ENCODE measurements at places on chromosomes 12 and 14. TPM values are rescaled to one million over a fixed set of nuclear protein-coding genes. Genes with fewer than 3 reads are reported as not detected.

Gene RARG
- 38.1 TPM for total RNA-seq

- DNase-seq, result no peak
Measured at GRCh38 chr12:44972746-44973421, 78.0 kb downstream of the DBX2 start.

Gene KLHL33
- 0.52 TPM for total RNA-seq

DNA sequence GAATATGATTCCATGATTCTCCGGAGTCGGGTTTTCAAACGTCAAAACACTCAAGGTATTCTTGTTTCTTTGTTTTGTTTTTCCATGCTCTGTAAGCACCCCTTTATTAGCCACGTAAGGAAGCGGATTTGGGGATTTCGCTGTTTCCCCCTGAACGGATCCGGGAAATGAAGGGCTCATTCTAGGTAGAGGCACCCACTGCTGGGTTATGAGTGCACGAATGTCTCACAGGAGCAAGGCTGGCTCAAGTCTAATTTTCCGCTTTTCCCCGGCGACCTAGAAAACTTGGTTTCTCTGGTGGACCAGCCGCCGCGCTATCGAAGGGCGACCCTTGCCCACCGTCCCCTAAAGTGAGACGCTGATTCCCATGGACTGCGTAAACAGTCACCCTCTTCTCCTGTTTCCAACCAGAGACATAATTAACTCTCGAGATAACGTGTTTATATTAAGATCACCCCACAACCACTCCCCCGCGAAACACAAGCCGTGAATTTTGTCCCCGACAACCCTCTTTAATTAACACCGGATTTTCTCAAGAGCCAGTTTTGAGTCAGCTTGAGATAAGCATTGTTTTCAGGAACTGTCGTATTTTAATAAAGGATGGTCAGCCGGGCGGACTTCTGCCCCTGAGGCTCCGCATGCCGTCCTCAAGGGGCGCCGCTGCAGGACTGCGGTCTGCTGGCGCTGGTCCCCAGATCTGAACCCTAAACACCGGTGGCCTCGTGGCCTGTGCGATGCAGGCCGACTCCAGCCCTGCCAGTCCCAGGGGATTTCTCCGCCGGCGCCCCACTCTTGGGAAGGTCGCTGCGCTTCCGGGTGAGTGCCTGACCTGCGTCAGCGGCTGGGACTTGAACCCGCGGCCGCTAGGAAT, 515 bp upstream of the ABCC9 start:
- DNase-seq, result peak; percentile 90

- no peak for DNase-seq
Measured at GRCh38 chr14:93004699-93005082, 81.7 kb downstream of the CHGA start.

Gene RPS6KA5
- 6.4 TPM for total RNA-seq

DNA sequence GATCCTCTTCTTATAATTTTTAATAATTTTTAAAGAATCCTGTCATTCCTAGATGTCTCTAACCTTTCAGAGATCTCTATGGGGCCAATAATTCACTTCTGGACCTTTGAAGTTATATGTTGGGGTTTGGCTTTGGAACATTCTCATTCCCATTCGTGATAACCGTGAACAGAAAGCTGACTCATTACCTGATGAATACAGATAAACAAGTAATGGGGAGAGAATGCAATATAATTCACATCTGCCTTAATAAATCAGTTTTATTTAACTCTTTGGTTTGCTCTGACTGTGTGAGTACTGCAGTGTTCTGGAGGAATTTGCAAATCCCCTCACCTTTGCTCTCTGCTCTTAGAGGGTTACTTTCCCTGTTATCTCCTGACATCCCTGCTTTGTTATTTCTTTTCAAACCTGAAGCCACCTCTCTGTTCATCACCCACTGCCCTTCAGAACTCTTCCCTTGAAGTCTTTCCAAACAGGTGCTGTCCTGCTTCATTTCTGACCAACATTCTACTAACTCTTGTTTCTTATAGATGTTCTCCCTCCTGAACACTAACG, 79.6 kb upstream of the SLC38A2 start:
- no peak for DNase-seq

Gene AHSA1
- total RNA-seq, result 78.3 TPM

Gene RNASE3
- total RNA-seq, result 0.60 TPM

Gene DDN
- total RNA-seq, result not detected

- DNase-seq, result no peak
Measured at GRCh38 chr14:62661818-62662217, 383.4 kb downstream of the KCNH5 start.

DNA sequence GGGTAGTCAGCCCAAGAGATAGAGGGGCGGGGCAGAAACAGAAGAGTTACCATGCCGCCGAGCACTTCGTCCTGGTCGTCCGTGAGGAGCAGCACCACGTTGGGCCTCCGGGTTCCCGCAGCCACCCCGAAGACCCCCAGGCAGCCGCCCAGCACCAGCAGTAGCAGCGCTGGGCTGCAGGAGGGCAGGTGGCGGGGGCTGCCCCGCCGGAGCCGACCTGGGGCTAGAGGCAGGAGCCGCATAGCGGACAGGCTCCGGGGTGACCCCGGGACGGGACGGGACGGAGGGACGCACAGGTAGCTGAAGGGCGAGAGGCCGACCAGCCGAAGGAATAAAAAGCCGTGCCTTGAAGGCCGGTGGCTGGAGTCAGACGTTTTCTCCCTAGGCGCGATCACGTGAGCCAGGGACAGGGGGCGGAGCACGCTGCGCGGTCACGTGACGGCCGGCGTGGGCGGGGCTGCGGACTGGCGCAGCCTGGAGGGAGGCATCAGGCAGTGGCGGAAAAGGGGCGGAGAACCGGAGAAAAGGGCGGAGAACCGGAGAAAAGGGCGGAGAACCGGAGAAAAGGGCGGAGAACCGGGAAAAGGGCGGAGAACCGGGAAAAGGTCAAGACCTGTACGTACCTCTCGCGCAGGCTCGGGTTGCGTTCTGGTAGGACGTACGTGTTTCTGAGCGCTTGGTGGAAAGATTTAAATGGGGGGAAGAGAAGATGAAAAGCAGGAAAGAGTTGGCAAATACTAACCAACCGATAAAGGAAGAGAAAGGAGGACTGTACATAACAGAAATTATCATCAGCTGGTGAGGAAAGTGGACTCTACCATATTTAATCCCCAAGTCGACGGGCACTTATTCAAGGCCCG, at the start of gene GNS:
GNS (minus strand) TSS at position 372 of the 860 bp plus-strand sequence; CDS start at position 242, 130 bp downstream.
- DNase-seq, result peak; percentile 99

- no peak for DNase-seq
Measured at GRCh38 chr14:78440356-78440894, 270.3 kb downstream of the NRXN3 start.

DNA sequence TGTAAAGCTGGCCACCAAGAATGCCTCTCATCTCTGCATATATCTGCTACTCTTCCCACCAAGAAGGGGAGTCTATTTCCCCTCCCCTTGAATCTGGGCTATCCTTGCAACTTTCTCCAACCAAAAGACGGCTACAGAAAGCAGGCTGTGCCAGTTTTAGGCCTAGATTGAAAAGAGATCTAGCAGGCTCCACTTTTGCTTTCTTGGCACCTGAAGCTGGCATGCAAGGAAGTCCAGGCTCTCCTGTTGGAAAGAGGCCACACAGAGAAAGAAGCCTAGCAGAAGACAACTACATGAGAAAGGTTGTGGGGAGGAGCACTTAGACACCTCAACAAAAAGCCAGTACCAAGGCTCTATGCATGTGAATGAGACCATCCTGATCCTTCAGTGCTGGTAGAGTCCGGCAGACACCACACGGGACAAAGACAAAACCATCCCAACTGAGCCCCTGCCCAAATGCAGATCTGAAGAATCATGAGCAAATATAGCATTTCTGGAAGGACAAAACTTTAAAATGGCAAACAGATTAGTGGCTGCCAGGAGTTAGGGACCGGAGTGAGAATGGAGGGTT, 68.0 kb downstream of the SPPL3 start:
- DNase-seq, result no peak

DNA sequence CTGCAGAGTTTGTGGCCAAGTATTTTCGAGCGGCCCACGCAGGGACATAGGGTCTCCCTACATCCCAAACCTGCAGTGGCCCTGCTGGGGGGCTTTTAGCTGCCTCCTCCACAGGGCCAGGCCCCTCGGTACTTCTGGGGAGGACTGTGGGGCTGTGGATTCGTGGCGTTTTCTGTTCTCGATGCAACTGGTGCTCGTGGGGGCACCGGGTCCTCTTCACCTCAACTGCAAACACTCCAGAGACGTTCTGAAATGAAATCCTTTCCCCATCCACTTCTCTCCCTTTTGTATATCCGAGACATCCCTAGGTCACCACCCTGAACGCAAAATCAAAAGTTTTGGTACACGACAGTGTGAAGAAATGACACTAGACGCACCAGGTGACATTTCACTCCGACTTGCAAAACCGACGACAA, 2.3 kb downstream of the RFX4 start:
- no peak for DNase-seq

Data from posterior vena cava (tissue), 2 donors.